ENCODE measurements at places on chromosomes 5 and 9.

GRCh38 chr5:78056901-78057514, 237.5 kb downstream of the AP3B1 start:
- no peak for DNase-seq

GRCh38 chr9:114560956-114561355, 26.6 kb upstream of the ATP6V1G1 start:
- no peak for DNase-seq

- DNase-seq: no peak
Measured at GRCh38 chr9:109272745-109273144, 48.1 kb downstream of the EPB41L4B start.

GRCh38 chr9:17082343-17083064, 52.3 kb upstream of the CNTLN start:
- no peak for DNase-seq

DNA sequence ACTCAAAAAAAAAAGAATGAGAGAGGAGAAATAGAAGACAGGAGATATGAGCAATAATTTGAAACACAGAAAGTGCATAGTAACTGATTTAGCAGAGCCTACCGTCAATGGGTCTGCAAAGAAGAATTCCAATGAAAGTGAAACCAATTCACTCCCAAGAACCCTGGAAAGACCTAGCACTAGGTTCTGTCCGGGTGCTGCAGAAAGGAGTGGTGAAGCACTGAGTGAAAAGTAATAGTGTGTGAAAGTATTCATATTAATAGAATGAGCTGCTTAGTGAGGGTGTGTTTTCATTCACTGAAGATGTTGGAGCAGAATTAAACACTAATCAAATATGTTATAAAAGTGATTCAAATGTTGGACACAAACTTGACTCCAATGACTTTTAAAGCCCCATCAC, 51.3 kb upstream of the SLC30A5 start:
- no peak for DNase-seq

DNA sequence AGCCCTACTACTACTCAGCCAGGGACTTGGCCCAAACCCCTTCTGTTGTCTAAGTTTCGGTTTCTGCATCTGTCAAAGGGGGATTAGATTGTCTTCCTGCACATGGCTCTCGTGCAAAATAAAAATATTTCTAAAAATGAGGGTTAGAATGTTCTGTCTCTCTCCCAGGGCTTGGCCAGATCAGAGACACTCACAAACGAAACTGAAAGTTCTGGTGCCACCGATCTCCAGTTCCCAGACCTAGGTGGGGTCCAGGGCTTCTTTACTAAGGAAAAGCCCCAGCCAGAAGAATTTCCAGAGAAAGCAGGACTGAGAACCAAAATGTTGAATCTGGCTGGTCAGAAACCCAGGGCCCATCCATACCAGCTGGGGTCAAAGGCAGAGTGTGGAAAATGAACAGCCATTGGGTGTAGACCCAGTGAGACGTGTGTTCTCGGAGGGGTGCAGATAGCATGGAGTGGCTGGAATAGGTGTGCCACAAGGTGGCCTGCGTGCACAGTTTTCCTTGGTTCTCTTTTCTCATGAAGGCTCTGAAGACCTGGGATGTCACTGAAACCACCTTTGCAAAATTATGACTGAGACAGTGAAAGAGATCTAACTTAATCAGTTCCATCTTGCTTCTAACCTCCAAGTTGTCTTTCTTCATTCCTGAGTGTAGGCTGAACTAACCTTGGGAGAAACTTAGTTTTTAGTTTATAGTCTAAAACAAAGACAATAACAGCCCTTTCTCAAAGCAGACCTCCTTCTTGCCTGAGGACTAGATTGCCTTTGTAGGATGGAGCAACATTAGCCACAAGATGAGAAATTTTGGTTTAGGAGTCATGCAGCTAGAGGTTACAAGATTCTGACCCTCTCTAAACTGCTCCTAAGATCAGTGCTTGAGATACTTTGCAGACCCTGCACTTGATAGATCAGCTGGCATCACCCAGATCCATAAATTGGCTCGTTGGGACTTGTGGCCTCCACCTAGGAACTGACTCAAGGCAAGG, 2.3 kb upstream of the SLC23A1 start:
- no peak for DNase-seq

GRCh38 chr9:69548681-69549080, 123.5 kb downstream of the APBA1 start:
- no peak for DNase-seq

- DNase-seq: no peak
Measured at GRCh38 chr5:127320032-127320965, 29.7 kb downstream of the MEGF10 start.

- no peak for DNase-seq
Measured at GRCh38 chr5:16160706-16161105, 18.9 kb downstream of the MARCHF11 start.
